Stimulated activated CD4-positive, alpha-beta T cell treated with anti-CD3 and anti-CD28 coated beads, Interleukin-12 subunit alpha, Interleukin-12 subunit beta, amount 100 ng/mL, for 24 hours (primary cell): ENCODE measurements at places on chromosomes 7 and 10.

DNA sequence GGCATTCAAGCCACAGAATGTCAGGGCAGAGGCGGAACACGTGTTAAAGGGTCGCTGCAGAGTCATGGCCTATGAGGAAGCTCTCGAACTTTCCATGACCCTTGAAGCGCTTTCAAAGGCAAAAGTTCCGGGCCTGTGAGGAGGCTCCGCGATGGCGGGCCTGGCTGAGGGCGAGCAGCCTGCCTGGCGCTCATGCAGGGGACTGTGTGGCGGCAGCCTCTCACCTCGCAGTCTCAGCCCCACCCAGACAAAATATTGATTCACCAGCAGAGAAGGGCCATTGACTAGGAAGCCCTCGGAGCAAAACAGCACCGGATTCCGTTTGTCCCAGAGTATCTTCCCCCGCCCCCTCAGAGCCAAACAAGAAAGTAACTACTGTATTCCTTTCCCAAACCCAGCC is 12.8 kb upstream of the CNNM1 start:
- DNase-seq, result no peak

- DNase-seq, result no peak
Observed at GRCh38 chr7:20786421-20786778, 286 bp downstream of the SP8 start.

DNA sequence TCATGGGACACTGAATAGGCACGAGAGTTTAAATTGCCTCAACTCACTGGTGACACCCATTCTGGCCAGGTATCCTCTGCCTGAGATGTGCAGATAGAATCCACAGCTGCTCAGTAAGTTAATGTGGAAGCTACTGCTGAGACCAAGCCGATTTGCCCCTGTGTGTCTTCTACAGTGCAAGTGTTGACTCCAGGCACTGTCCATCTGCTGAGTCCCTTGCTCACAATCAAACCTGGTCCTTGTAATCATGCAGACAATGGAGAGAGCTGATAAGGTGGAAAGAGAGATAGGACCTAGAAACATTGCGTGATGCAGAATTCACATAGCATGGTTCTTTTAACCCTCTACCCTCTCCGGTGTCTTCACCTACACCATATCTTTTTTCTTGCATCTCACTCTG is 101.4 kb downstream of the ITGB8 start:
- no peak for DNase-seq

DNA sequence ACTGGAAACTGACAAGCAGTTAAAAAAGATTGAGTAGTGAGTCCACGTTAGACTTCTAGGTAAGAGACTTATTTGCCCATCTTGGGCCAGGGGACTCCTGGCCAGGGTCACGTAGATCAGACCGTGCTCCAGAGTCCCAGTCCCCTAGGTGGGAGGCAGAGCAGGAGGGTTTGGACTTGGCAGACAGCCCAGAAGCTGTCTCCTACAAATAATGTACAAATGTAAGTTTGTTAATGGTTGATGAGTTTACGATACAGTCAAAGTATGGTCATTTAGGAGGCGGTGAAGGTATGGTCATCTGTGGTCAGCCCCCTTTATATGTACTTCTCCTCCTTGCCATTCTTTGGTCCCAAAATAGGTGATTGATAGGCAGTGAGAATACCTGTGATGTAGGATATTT is 28.2 kb downstream of the INPP5F start:
- no peak for DNase-seq

- no peak for DNase-seq
Observed at GRCh38 chr10:33520223-33520622, 185.8 kb upstream of the NRP1 start.

GRCh38 chr7:126702242-126703016 is 550.3 kb downstream of the GRM8 start:
- no peak for DNase-seq

GRCh38 chr7:99615989-99616358 is 772 bp upstream of the ZSCAN25 start:
- DNase-seq, result no peak

DNA sequence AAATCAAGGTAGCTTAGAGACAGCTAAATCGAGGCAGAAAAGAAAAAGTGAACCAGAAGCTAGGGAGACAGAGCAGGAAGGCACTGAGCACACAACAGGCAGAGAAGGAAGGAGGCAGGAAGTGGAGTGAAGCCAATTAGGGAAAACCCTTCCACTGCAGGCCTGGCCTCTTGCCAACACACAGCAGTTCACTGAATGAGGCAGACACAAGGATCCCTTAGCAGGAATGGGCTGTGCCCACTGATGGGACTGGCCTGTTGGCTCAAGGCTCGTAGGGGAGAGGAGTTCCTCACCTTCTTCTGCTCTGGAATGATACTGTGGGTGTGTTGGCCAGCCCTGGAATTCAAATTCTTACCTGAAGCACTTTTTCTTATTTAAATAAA is 220.3 kb upstream of the STK17A start:
- DNase-seq, result no peak

DNA sequence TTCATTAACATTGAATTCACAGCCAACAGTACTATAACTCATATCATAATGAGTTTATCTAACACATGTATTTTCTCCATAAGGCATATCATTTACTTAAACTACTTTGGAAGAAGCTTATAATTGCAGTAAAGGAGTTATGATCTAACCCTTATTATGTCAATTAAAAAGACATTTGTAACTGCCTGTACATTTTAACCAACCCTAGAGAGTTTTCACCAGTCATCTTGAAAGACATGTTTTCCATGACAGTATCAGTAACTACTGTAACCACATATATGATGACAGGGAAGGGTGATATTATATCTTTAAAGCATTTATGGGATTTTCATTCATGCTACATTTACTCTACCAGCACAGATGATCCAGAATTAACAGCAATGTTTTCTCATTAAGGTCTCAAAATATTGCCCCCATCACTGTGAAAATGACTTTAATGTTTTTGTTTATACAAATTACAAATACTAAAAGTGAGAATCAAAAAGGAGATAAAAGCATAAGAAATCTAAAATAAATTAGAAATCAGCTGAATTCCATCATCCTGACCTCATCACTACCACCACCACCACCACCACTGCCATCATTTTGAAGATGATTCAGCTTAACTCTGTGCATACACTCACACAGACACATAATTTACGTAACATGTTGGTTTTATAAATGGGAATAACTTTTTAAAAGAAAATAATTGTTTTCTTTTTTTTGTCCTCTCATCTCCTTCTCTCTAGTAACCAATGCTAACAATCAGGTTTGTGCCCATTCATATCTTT is 53.6 kb downstream of the MKLN1 start:
- DNase-seq, result no peak

GRCh38 chr7:68321076-68321639 is 1277.1 kb upstream of the AUTS2 start:
- DNase-seq, result no peak

DNA sequence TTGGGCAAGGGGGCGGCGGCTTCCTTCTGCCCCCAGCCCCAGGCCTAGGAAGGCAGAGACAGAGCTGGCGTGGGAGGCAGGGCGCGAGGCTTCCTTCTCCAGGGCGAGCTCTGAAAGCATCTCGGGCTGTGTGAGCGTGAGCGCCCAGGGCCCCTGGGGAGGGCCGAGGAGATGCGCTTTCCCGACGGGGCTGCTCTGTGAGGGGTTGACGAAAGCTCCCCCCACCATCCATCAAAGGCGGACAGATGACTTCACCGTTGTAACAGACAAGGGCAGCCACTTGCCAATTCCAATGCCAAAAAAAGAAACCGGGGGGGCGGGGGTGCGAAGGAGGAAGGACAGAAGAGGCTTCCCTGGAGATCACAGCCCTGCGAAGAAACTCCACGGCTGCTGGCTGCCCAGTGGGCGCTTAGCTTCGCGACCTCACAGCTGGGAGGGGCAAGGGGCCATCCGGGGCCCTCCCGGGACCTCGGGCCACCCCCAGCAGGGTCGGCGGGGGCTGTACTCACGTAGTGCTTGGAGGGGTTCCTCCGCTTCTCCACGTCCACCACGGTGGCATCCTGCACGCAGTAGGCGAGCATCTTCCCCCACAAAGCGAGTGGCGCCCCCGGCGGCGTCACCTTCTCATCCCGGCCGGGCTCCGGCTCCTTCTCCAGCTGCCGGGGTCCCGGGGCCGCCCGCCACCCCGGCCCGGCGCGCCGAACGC is 537 bp downstream of the SH3PXD2A start:
- DNase-seq, result no peak

GRCh38 chr10:34758447-34758996 is 56.6 kb downstream of the PARD3 start:
- no peak for DNase-seq

GRCh38 chr10:130003787-130004613 is 39.9 kb upstream of the EBF3 start:
- DNase-seq, result no peak

- no peak for DNase-seq
Observed at GRCh38 chr10:565676-566075, 123.8 kb downstream of the DIP2C start.

DNA sequence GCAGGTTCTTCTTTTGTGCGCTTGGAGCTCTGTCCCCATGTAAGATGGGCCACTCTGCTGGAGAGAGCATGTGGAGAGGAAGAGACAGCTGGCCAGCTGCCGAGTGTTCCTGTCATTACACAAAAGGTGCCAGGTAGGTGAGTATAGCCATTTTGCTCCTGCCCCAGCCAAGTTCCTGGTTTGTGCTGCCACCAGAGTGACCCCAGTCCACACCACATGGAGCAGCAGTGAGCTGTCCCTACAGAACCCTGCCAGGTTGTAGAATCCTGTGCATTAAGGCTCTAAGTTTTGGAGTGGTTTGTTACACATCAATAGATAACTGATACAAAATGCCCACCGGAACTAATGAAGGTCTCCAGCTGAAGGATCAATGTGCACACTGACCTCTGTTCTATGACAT is 84.6 kb upstream of the GHITM start:
- no peak for DNase-seq

DNA sequence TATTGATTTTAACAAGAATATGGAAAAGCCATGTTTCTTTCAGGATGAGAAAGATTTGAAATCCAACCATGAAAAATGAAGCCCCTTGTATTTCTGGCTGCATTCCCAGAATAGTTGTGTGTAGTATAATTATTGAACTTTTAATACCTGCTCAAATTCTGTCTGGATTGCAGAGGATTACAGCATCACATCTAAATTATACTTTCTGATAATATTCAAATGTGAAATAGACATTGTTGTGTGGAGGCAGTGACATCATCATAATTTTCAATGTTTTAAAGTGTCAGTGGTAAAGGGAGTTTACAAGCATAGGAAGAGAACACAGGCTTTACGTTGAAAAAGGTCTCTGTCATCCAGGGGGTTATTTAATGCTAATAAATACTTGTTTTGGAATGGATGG is 93.4 kb downstream of the POLL start:
- DNase-seq, result no peak

DNA sequence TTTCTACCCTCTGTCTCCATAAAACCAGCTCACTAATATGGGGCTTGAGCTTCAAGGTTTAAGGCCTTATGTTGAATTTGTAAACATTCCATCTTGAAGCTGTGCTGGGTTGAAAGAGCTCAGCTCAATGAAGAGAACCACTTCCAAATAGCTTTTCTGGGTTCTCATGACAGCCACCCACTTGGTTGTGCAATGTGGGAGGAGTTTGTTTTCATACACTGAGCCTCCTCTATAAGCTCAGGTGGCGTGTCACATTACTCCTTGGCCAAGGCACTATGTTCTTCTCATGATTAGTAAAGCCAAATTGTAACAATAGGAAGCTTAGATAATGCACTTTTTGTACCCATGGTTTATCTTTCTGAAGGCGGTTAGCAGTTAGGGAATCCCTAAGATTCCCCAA is 265.6 kb downstream of the PTEN start:
- DNase-seq, result no peak

DNA sequence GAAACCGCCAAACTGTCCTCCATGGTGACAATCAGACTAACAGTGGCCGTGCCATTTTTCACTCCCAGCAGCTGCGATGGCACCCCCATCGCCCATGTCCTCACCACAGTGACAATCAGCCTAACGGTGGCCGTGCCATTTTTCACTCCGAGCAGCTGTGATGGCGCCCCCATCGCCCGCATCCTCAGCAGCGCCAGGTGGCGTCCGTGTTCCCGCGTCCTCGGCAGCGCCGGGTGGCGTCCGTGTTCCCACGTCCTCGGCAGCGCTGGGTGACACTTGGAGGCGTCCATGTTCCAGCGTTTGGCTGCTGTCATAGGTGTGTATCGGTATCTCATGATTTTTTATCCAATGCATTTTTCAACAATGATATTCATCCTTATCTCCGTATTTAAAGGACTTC is 267.3 kb downstream of the PTPRN2 start:
- DNase-seq, result no peak

DNA sequence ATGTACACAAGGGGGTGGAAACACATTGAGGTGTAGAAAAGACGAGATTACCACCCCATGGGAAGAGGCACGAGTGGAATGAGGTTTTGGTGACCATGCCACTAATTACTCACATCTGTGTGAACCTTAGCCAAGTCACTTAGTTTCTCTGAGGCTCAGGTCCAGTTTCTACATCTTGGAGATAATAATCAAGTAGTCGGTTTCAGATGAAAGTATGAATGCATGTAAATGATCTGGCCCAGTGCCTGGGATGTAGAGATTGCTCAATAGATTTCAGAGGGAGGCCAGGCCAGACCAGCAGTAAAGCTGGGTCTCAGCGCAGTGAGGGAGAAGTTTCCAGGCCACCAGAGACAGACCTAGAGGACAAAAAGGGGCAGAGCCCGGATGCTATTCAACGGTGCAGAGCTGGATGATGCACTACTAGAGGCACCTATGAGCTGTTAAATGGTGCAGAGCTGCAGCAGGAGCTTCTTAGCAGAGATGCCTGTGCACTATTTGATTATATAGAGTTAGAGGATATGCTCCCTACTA is 725.1 kb downstream of the GRID1 start:
- DNase-seq, result no peak

DNA sequence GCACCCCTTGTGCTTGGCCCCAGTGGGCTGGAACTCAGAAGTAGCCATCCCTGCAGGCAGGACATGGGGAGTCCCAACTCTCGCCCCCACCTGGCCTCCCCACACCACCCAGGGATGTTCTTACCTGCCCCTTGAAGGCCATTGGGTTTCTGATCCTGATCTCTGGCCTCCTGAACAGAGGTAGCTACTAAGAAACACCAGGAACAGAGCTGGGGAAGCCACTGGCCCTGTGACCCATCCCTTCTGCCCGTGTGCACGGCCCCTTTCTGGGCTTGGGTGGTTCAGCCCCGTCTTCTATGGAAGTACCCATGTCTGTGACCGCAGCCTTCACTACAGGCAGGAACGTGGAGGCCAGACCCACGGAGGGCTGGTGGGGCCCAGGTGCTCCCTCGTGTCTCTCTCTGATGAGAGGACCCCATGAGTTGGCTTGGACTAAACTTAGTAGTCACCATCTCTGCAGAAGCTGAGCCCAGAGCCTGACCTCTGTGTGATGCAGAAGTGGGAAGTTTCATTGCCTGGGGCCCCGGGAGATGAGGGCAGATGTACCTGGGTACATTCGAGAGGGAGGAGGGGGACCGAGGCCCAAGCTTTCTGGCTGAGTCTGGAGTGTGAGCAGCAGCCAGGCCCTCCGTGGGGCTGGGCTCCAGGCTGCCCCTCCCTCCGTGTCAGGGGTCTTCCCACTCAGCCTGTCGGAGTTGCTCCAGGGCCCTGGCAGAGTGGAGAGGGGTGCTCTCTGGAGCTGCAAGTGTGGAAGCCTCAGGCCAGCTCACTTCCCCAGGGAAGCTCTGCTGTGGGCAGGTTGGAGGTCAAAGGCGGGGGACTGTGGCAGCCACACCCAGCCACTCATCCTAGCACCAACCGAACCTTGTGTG is 81.0 kb downstream of the MKI67 start:
- no peak for DNase-seq

- no peak for DNase-seq
Observed at GRCh38 chr10:30573721-30574431, 55.7 kb downstream of the LYZL2 start.

- no peak for DNase-seq
Observed at GRCh38 chr10:52526251-52526823, 212.3 kb downstream of the DKK1 start.
